ENCODE measurements at places on chromosomes 12 and 14. TPM values are rescaled to one million over a fixed set of nuclear protein-coding genes. Genes with fewer than 3 reads are reported as not detected.

The KRT78 gene
- not detected for total RNA-seq

The DHRS2 gene
- total RNA-seq, result under 0.01 TPM

The FAM222A gene
- total RNA-seq, result 0.81 TPM

The PRICKLE1 gene
- total RNA-seq, result 0.81 TPM

The TGFB3 gene
- 2.2 TPM for total RNA-seq

The ANKRD33 gene
- total RNA-seq, result not detected

The TMEM132D gene
- total RNA-seq, result not detected

- no peak for DNase-seq
These were observed 22.7 kb upstream of the LTA4H start for GRCh38 chr12:96057986-96058553.

DNA sequence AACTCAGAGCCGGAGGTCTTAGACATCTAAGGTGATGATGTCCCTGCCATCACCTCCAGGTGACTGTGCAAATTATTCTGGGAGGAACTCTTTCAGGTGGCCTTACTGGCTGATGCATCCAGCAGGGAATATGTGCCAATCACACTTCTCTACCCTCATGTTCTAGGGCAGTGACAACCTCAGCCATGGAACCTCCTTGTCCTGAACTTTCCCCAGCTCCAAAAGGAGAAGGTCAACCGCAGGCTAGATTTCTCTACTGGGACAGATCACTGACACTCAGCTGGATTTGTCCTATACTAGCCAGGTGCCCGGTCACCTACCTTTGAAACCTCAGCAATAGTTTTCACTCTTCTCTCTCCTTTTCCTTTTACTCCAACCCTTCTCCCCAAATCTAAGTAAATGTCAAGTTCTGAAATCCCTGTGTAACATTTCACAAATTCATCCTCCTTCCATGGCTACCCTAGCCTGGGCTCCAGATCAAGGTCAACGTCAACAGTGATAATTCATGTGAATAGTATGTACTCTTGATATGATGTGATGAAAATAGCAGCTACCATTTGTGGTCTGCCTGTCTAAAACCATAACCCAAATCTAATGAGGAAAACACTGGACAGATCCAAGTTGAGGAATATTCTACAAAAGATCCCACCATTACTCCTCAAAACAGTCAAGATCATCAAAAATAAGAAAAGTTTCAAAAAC lies 115.0 kb upstream of the EGLN3 start:
- no peak for DNase-seq

DNA sequence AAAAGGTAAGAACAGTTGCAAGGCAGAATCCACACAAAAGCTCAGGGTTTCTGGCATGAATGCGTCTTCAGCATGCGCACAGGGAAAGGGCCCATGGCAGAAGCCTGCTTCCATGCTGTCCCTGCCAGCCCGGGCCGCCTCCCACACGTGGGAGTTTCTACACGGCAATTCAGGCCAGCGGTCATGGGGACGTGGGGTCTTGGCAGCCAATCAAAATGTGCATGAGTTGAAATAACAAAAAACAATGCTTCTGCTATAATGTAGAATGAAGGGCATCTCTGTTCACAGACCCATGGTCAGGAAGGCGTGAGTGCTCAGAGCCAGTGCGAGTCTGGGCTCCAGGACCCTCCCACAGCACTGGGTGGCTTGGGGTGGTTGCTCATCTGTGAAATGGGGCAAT lies 28.6 kb downstream of the AMN start:
- no peak for DNase-seq

DNA sequence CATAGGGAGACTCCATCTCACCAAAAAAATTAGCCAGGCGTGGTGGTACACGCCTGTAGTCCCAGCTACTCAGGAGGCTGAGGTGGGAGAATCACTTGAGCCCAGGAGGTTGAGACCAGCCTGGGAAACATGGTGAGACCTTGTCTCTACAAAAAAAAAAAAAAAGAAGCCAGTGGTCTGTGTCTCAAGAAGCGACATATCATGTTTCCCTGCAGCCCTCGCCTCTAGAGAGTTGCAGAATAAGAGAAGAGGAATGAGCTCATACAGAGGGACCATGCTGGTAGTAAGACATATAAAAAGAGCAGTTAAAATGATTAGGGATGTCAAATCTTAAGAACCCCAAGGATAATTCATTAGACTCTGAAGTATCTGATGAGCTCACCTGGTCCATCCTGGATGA lies 39.4 kb upstream of the BICDL1 start:
- no peak for DNase-seq

DNA sequence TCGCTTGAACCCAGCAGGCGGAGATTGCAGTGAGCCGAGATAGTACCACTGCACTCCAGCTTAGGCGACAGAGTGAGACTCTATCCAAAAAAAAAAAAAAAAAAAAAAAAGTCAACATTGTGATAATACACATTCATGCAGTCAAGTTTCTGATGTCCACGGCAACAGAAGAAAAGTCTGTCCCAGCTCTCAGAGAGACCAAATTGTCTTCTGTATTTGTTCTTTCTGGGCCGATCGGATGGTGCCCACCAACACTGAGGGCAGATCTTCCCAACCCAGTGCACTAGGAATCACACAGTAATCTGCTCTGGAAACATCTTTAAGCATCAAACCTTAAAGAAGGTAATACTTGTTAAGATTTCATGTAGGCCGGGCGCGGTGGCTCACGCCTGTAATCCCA lies 31.6 kb downstream of the EAPP start:
- no peak for DNase-seq

DNA sequence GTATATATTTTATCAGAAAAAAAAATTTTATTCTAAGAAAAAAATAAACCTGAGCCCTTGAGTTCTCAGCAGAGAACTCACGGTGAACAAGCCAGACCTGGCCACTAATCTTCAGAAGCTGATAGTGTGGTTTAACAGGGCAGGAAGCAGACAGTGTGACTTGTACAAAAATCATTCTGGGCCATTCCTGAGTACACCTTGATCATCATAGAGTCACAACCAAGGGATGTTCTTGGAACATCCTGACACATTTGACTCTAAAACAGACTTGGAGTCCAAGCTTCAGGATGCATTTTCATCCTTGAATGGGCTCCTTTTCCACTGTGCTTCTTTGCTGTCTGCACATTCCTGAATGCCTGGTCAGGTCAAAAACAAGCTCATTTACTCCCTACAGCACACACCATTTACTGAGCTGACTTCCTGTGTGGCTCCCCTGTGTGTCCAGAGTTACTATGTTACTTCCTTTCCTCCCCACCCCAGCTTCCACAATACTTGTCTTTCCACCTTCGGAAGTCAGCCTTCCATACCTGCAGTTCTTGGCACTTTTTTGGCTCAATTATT lies 112.0 kb downstream of the ANO6 start:
- DNase-seq, result no peak

DNA sequence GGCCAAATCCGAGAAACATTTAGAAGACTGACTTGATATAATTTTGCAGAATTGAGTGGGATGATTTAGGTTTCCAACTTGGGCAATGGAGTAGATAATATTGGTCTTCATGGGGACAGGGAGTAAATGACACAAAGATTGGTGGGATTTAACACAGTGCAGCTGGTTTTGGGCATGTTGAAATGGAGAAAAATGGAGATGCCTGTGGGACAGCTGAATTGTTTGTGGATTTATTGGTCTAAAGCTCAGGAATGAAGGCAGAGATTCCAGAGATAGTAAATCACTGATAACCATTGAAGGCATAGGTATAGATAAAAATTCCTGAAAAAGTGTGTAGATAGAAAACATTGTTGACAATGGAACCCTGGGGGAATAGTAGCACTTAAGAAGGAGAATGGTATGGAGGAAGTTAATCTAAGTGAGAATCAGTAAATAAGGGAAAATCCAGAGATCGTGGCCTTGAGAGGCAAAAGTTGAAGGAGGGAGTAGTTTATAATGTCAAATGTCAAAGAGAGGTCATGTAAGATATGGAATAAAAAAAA lies 120.9 kb upstream of the ATP2B1 start:
- DNase-seq, result no peak

- no peak for DNase-seq
These were observed 52.2 kb downstream of the GOLGA5 start for GRCh38 chr14:92846162-92846897.

- DNase-seq, result no peak
These were observed 21.7 kb upstream of the PPM1A start for GRCh38 chr14:60227291-60227690.
